ENCODE measurements at places on chromosomes 7 and 10.

DNA sequence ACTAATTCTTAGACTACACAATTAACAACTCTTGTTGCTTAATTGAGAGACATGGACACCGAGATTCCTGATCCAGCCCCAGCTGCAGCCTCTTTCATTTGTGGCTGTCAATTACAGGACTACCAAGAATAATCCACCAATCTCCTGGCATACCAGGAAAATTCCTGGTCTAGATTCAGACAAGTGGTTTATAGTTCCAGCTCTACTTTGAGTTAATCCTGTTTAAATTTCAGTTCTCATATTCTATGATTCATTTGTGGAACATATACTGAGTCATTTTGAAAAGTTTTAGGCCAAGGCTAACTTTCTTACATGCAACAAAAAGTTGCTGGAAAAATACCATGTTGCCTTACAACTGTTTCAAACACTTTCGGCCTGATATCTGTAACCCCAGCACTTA, 253.5 kb downstream of the MAGI2 start:
- DNase-seq: no peak

DNA sequence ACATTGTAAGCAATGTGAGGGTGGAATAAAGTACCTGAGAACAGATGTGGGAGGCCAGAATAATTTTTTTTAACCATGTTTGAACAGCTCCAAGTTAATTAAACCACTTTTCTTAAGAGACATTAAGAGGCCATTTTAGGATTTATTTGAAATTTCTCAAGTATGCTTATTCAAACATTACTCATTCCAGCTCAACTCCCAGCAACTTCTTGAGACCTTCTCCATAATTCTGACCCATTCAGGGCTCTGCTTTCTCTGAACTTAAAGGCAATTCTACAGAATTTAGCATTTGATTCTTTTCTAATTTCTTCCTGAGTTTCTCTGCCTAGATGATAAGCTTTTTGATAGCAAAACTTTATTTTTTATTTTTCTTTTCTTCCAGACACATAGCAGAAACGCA, 314.5 kb downstream of the CAMK1D start:
- no peak for DNase-seq

- no peak for DNase-seq
Measured at GRCh38 chr7:86149024-86149665, 494.6 kb upstream of the GRM3 start.

DNA sequence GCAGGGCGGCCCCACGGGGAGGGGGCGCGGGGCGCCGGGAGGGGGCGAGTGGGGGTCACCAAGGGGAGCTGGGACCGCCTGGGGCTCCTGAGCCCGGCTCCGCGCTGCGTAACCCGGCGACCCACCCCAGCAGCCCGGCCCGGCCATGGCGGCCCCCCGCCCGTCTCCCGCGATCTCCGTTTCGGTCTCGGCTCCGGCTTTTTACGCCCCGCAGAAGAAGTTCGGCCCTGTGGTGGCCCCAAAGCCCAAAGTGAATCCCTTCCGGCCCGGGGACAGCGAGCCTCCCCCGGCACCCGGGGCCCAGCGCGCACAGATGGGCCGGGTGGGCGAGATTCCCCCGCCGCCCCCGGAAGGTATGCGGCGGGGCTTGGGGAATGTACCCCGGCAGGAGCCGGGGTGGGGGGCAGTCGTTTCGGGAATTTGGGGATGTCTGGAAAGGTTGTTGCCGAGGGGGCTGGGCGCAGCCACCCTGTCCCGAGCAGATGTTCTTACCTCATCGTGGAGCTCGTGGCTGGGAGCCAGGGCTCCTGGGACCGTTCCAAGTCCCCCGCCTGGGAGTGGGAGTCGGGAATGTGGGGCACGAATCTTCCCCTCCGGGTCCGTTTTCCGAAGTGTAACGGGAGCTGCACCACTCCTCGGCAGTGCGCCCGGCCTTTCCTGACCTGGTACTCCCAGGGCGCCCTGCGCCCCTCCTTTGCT, 431 bp downstream of the ZYX start:
- DNase-seq: no peak

GRCh38 chr10:122561212-122561611, 658 bp downstream of the DMBT1 start:
- DNase-seq: no peak

DNA sequence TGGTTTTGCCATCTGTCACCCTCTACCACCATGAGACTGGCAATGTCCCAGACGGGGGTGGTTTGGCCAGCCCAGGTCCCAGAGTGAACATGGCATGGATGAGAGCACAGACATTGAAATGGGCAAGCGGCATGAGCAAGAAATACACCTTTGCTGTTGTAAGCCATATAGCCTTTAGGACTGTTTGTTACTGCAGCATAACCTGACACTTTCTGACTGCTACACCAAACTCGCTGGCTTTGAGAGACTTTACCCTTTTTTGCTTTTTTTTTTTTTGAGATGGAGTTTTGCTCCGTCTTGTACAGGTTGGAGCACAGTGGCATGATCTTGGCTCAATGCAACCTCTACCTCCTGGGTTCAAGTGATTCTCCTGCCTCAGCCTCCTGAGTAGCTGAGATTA, 5.2 kb upstream of the MUC3A start:
- no peak for DNase-seq

- no peak for DNase-seq
Measured at GRCh38 chr7:110870926-110871325, 220.0 kb upstream of the LRRN3 start.

DNA sequence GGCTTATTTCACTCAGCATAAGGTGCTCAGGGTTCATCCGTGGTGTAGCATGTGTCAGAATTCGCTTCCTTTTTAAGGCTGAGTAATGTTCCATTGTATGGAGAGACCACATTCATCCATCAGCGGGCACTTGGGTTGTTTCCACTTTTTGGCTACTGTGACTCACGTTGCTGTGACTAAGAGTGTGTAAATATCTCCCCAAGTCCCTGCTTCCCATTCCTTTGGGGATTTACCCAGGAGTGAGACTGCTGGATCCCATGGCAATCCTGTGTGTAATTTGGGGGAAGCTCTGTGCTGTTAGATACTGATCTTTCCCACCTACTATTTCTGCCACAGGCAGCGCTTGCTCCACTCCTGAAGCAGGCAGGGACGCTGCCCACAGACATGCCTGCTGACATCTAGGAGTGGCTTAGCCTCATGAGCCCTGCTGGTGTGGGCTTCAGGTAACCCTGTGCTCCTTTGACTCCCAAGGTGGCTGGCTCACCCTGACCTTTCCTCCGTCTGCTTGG, 346.0 kb downstream of the FRMD4A start:
- DNase-seq: no peak

DNA sequence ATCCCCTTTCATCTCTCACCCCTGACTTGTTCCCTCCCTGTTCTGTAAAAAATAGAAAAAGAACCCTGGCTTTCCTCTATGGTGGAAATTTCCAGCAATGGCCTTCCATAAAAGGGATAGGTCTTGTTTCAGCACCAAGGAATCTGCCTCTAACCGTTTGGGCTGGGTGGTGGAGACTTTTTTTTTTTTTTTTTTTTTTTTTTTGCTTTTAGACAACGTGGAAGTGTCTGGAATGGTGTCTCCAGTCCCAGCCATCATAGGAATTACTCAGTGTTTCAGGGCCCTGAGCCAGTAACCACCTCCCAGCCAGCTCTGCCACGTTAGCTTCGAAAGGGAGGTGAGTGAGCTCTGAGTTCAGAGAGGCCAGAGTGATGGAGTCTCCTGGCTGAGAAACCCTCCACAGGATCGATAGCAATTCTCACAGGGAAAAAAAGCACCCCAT, 97.3 kb upstream of the COL1A2 start:
- DNase-seq: no peak

- DNase-seq: no peak
Measured at GRCh38 chr10:23975431-23975830, 233.5 kb upstream of the KIAA1217 start.

DNA sequence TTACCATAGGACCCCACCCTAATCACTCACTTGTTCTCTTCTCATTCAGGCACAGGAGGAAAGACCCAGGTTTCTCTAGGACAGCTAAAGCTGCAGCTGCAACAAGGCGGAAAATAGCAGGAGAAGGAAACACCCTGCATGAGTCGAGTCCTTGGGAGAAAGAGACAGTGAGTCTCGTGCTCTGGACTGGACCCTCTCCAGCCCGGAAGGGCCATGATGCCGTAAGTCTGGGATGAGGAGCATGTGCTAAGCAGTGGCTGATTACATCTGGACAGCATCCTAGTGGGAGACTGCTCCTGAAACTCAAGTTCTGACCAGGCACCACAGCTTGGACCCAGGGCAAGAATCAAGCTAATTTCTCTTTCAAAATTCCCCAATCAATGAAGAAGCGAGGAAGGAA, 39.4 kb downstream of the FBXW4 start:
- DNase-seq: no peak

DNA sequence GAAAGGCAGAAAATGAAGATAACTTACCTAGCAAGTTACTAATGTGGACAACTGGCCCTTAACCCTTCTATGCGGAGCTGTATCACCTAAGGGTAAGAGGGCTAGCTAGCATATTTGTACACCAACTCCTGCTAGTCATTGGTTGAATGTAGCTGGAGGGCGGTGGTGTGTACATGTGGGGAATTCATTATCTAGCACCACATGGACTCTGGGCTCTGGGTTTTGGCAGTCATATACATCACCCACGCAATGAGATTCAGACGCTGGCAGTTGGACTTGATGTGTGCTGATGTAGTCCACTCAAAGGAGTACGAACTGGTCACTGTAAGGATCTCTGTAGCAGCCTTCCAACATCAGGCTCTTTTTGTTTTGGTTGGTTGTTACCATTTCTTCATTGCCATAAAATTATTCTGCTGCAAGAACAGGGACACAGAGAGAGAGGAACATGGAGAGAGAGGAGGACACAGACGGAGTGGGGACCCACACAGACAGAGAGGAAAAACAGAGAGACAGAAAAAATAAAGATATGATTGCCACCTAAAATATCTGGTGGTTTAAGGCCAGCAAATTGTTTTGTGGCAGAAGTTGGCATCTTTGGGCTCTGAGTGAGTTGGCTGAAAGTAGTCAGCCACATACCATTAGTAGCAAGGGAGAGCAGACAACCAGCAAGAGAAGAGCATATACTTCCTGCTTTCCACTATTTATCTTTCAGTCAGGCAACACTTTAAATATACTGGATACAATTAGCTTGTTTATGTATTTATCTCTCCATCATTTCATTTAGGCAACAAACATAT, 76.7 kb upstream of the MTPN start:
- DNase-seq: no peak

GRCh38 chr10:124092250-124092859, 1.0 kb downstream of the CHST15 start:
- DNase-seq: no peak

DNA sequence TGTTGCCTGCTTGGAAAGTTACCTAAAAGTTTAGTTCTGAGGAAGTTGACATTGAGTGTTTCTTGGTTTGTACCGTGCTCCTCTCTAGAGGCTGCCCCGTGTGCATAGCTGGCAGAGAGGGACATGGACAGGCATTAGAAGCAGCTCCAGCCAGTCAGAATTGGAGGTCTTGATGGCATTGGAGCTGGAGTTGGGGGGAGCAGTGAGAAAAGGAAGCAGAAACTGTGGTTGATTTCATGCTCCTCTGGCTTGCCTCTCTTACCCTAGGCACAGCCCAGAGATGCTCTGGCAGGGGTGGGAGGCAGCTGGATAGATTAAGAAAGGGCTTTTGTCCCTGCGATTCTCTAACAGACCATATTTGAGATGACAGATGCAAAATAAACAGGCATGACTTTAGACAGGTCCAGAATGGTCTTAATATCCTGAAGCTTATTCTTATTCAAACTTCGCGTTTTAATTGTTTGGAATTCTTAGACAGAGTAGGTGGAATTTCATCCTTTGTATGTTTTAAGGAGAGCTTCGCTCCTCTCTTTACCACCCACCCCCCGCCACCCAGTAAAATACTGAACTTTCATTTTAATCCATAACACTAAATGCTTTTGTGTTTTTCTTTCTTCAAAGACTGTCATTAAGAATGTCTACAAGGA, 73.5 kb upstream of the GLCCI1 start:
- no peak for DNase-seq

DNA sequence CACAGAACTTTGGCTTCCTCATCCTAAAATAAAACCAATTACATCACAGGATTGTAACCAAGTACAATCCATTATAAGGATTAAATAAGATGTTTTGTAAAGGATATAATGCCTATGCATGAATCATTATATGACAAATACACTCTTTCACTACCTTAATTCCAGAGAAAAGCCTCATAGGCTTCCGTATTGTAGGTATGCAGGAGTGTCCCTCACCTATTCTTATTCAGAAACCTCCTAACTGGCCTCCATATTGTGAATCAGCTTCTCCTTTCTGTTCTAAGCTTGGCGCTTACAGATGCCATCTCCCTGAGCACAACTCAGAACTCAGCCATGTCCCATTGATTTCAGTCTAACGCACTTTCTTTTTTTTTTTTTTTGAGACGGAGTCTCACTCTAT, 69.6 kb upstream of the CAPZA2 start:
- DNase-seq: no peak

GRCh38 chr7:150412016-150412415, 32.9 kb downstream of the ZNF775 start:
- no peak for DNase-seq

DNA sequence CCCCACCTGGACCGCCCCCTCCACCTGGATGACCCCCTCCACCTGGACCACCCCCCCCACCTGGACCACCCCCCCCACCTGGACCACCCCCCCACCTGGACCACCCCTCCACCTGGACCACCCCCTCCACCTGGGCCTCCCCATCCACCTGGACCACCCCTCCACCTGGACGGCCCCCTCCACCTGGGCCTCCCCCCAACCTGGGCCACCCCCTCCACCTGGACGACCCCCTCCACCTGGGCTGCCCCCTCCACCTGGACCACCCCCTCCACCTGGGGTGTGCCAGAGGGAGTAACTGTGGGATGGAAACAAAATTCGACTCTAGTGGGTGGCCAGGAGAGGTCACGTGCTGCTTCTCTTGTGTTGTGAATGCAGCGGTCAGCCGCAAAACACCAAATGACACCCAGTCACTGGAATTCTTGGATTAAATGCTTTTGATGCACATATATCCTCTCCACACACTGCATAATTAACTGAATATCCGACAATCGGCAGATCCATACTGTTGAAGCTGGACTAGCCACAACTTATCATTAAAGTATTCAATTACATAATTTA, 316.7 kb downstream of the PTPRN2 start:
- DNase-seq: no peak

DNA sequence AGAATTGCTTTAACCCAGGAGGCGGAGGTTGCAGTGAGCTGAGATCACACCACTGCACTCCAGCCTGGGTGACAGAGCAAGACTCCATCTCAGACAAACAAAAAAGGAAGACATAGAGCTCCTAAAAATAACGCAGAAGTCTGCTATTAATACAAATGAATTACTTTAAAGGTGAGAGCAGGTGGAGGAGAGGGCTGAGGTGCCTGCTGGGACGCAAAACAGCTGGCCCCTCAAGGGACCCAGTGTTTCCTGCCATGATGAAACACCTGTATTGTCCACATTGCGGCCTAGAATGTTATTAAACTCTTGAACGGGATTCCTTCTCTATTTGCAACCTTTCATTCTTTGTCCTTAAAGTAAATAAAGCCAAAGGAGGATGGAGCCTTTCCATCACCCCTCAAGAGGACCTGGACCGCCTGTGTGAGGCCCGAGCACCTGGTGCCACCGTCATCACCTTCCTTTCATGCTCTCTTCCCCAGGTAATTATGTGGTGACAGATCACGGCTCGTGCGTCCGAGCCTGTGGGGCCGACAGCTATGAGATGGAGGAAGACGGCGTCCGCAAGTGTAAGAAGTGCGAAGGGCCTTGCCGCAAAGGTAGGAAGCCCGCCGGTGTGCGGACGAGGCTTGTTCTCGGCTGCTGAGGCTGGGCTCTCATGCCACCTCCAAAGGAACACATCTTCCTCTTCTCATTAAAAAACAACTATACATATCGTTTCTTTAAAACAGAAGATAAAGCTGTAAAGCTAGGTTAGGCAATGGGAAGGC, 136.7 kb downstream of the EGFR start:
- DNase-seq: no peak

GRCh38 chr10:114265392-114266053, 26.5 kb downstream of the VWA2 start:
- DNase-seq: no peak
